ENCODE measurements at places on chromosomes 4 and X. TPM values are rescaled to one million over a fixed set of nuclear protein-coding genes. Genes with fewer than 3 reads are reported as not detected.

TRPC5OS gene
- not detected for total RNA-seq

GRCh38 chrX:39779952-39780783 lies 317.6 kb downstream of the BCOR start:
- no peak for DNase-seq

GRCh38 chr4:154989511-154989910 lies 208.4 kb downstream of the RBM46 start:
- DNase-seq: no peak

DNA sequence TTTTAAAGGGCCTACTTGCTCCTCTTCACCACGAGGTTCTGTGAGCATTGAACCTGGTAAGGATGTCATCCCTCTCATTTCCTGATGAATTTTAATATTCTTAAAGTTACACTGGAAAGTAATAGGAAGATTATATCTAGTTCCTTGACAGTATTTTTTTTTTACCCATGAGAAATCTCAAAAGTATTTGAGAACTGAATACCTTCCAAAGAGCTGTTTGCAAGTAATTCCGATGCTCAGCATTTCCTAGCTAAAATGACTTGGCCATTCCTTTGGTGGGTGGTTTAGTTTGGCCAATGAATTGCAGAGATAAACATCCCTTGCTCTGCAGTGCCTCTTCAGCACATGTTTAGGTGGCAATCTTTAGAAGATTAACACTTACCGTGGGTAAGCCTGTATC lies 110.2 kb upstream of the WDR1 start:
- DNase-seq: no peak

GRCh38 chrX:74464722-74465121 lies 43.4 kb downstream of the SLC16A2 start:
- DNase-seq: no peak

GRCh38 chrX:13940671-13941070 lies 89.0 kb downstream of the GEMIN8 start:
- no peak for DNase-seq

GC gene
- total RNA-seq: not detected

GRCh38 chr4:1588306-1588705 lies 95.8 kb downstream of the FAM53A start:
- no peak for DNase-seq

GRCh38 chr4:4872314-4872903 lies 12.9 kb downstream of the MSX1 start:
- no peak for DNase-seq

DNA sequence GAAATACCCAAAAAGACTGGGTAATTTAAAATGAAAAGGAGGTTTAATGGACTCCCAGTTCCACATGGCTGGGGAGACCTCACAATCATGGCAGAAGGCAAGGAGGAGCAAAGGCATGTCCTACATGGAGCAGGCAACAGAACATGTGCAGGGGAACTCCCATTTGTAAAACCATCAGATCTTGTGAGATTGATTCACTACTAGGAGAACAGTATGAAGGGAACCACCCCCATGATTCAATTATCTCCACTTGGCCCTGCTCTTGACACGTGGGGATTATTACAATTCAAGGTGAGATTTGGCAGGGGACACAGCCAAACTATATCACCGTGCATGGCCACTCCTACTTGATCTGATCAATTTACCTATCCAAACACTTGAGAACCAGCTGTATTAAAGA lies 131.5 kb upstream of the LDB2 start:
- DNase-seq: no peak
